ENCODE measurements at places on chromosomes 12 and 14.

GRCh38 chr14:34971381-34971780, 11.4 kb upstream of the SRP54 start:
- DNase-seq = no peak

GRCh38 chr14:49549881-49550280, 36.3 kb downstream of the RPS29 start:
- no peak for DNase-seq

GRCh38 chr12:94498073-94498472, 38.4 kb upstream of the CEP83 start:
- DNase-seq = no peak

GRCh38 chr12:106780010-106780631, 5.6 kb downstream of the RIC8B start:
- no peak for DNase-seq

GRCh38 chr12:121508533-121508932, 72.3 kb downstream of the KDM2B start:
- no peak for DNase-seq

DNA sequence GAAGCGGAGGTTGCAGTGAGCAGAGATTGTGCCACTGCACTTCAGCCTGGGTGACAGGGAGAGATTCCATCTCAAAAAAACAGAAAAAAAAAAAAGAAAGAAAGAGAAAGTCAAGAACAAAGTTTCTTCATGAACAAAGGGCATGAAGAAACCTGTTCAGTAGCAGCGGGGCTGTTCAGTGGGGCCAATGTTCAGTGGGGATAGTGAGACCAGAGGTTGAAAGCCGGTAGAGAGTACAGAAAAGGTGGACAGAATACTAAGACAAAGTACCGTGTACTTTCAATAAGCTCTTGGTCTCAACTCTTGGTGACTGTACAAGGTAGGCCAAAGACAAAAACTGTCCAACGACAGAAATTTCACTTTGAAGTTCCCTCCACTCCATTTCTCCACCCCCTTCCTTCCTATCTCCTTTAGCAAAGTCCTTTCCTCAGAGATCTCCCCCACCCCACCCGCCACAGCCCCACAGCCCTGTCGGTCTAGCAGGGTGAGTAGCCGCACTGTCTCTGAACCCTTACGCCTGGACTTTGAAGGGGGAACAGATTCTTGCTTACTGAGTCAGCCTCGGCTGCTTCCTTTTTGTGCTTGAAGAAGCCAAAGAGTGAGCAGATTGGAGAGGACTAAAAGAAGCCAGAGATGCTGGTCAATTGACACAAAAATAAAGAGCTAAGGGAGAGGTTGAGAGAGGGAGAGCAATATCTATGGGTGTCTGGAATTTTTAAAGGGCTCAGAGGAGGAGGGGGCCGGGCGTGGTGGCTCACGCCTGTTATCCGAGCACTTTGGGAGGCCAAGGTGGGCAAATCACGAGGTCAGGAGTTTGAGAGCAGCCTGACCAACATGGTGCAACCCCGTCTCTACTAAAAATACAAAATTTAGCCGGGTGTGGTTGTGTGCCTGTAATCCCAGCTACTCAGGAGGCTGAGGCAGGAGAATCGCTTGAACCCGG, 44.2 kb upstream of the FOS start:
- no peak for DNase-seq
